ENCODE measurements at places on chromosomes 7 and 10.

- DNase-seq: no peak
Observed at GRCh38 chr7:134561-135256, 57.7 kb upstream of the FAM20C start.

DNA sequence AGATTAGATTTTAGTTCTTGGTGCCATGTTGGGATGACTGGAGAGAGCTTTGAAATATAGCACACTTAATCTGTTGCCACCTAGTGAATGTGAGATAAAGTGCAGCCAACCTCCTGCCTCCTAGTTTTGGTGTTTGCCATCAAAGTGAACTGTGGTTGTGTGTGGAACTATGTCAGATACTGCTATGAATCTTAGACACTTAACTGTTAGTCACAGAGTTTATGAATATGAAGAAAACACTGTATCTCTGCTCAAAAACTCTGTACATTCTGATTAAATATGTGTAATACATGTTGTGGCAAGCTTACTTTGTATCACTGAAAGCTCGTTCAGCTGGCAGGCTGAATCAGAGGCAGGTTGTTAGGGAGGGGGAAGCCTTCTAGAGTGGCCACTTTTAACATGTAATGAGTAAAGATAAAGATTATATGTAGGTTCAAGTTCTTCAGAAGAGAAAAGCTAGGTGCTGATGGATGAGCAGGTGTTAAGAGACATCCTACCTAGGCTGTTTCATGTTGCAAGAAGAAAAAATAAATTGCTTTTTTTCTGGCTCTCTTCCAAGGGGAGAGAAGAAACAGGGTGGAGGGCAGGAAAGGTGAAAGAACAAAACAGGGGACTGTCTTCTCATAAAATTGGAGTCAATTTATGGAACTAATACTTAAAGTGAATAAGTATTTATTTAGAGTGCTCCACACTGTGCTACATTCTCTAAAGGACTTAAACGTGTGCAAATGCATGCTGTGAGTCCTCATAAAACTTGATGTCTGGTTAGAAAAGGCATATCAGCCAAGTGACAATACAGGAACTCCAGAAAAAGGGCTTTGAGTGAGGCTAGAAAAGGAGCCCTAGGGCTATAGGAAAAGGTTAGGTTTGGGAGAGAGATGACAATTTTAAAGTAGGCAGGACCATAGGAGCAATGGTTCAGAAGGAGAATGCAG lies 14.1 kb upstream of the LAMB1 start:
- no peak for DNase-seq

DNA sequence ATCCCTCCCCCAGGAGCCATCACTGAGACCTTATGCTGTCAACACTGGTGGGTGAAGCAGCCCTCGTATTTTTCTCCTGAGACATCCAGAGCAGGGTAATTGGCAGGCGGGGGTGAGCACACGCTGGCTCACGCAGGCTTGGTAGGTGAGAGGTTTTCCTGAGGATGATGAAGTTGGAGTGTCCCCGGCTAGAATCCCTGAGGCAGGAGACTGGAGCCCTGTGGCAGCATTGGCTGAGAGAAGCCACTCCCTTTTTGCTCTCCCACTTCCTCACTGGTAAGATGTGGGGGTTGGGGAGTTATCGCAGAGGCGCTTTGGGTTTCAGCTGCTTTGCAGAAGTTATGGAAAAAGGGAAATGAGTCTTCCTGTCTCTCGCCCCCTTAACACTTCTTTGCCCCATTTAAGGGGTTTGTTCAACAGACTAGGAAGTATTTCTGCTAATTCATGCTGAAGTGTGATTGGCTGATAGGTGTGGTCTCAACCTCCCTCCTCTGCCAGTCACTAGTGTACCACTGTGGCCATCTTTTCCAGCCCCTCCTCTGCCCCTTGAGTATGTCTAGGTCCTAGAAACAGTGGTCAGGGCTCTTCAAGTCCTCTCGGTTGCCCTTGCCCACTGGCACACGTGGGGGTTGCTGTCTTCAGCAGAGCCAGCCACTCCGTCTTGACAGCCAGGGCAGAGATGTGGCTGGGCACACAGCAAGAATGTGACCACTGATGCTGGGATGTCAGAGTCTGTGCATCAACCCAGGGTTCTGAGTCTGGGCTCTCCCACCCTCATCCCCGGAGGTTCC lies 5.7 kb downstream of the ARPC1B start:
- DNase-seq: peak; percentile 49

DNA sequence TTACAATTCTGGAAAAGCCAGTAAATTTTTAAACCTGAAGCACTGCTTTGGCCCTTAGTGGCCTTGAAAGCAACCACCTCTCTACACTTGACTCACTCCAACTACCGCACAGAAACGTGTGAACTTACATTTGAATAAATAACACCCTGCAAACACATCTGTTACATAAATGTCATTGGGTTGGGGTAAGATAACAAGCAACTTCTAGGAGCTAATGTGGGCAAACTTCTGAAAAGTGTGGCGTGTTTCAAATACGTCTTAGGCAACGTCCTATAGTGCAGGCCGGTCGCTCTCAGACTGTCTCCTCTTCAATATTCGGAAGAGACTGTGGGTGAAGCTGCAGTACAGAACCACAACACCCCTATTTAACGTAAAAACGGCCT lies 474 bp downstream of the ORC5 start:
- DNase-seq: peak; percentile 30

DNA sequence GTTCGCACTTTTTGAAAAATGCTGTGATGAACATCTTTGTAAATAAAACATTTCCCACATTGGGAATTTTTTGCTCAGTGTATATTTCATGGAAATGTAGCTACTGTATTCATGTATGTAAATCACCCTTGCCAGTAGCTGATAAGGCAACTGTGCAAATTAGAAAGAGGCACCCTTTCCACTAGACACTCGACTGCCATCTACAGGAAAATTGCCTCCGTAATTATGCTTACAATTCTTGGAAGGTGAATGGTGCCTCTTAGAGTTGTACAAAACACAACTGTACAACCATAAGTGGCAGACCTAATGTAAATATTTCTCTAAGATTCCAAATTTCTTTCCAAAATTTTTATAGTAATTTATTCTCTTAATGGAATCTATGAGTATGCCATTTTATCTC lies 491.7 kb downstream of the CCSER2 start:
- DNase-seq: no peak

- DNase-seq: no peak
Observed at GRCh38 chr10:6296828-6297251, 94.1 kb downstream of the PFKFB3 start.

DNA sequence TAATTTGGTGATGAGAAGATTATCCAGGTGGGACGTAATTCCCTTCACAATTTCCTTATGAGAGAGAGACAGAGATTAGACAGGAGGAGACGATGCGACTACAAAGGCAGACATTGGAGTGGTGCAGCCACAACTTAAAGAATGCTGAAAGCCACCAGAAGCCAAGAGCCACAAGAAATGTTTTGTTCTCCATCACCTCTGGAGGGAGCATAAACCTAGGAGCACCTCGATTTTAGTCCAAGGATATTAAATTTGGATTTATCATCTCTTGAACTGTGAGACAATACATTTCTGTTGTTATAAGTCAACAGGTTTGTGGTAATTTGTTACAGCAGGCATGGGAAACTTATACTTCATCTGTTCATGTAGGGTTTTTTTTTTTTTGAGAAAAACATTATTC lies 418.9 kb downstream of the DGKB start:
- DNase-seq: no peak

DNA sequence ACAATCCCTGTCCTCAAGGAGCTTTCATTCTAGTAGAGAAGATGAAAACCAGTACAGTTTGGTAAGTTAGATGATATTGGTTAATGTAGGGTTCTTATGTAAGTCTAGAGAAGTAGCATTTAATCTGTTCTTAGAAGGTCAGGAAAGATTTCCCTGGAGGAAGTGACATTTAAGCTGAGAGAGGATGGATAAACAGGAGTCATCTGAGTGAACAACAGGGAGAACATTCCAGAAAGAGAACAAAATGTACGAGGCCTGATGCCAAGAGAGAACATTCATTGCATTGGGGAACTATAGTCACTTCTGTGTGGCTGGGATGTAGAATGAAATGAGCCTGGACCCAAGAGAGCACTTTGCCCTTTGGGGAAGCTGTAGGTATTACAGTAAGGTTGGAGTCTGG lies 88.0 kb downstream of the CFTR start:
- DNase-seq: no peak

GRCh38 chr7:49523870-49524269 lies 249.6 kb upstream of the VWC2 start:
- DNase-seq: no peak

DNA sequence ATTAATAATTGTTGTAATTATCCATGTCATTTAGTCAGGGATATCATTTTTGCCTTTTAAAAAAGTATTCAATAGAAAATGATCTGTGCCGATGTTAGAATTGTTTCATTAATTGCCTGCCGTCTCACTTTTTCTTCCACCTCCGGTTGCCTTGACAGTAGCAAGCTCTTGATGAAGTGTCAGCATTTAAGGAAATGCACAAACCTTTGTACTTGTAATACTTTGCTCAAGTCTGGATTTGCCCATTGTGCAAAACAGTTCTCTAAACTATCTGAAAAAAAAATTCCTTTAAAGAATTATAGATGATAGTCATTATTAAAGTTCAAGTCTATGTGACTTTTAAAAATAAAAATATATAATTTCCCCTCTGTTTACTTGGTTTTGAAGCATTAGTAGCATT lies 619.7 kb downstream of the GATA3 start:
- no peak for DNase-seq

DNA sequence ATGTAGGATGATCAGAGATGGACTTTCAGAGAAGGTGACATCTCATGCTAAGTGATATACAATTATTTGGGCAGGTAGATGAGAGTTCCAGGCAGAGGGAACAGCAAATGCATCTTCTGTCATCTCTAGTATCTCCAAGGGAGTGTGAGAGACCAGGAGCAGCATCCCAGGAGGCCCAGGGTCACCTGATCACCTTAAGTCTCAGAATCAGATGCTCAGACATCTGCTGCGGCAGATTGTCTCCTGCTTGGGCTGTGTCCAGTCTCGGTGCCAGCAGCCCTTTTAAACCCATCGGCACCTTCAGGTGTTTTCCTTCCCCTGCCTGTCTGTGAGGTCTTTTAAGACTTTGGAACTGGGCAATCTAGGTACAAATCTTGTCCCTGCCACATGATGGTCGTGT lies 690.6 kb downstream of the LRMDA start:
- DNase-seq: no peak

DNA sequence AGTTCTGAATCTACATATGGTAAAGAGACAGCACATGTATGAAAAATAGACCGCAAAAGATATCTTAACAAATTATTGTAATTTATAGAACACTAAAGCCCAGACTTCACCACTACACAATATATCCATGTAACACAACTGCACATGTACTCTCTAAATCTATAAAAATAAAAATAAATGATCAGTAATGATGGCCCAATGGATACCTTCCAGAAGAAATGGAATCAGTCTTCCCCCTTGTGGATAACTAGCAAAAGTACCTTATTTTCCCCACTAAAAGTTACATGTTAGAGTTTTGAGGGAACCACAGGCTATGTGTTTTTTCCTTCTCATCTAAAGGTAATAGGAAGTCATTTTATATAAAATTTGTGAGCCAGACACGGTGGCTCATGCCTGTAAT lies 25.7 kb downstream of the C7orf25 start:
- DNase-seq: no peak

- DNase-seq: peak; percentile 91
Observed at GRCh38 chr10:119542357-119542987, at the start of gene RGS10. TSS of gene RGS10 (minus strand) at chr10:119542719. CDS start at chr10:119542638, 81 bp downstream.

DNA sequence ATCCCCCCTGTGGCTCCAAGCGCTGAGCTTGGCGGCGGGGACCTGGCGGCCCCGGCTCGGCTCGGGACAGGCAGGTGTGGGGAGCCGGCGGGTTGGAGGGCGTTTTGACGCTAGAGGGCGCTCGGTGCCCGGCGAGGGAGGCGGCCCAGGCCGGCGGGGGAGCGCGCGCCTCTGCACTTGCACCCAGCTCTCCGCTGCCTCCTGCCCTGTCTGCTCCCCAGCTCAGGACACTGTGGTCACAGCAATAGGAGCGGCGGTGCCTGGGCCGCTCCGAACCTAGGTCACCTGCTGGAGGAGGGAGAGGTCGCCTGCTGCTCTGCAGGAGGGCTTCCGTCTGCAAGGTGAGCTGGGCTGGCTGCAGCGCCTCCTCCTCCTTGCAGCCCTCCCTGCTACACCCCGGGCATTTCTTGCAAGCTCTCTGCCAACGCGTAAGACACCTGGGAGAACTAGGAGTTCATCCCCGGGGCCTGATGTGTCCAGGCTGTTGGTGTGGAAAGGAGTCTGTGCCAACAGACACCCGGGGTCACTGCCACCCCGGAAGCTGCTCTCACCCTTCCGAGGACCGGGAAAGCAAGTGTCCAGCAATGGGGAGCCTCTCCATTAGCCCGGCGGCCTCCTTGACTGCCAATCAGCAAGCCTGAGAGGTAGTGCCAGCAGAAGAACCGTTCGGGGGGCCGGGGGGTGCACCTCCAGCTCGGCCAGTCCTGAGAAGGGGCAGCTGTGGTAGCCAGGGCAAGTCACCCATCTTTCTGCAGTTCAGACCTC lies 620.4 kb downstream of the GALNT17 start:
- DNase-seq: peak; percentile 51

DNA sequence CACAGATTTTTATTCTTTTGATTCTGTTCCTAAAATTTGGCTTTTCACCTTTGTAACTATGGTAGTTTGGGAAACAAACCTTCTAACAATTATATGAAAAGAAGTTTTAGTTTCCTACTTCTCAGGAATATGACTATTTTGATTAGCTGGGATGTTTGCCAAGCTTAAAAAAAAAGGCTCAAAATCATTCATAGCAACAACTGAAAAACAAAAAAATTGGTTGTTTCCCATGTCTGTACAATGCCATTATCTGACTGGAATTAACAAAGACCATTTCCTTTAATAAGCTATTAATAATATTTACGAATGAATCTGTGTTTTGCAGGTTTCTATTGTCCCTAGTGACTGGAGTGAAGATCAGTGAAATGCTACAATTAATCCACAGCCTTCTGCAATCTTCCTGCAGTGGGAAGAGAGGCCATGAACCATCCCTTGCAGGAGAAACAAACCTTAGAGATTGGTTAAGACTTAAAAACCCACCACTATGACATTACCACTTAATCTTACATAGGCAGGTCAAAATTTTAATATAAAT lies 4.2 kb downstream of the PURB start:
- DNase-seq: no peak

- no peak for DNase-seq
Observed at GRCh38 chr7:73869011-73869798, 8.2 kb downstream of the TMEM270 start.

- no peak for DNase-seq
Observed at GRCh38 chr10:6995831-6996230, 415.0 kb downstream of the SFMBT2 start.

- DNase-seq: no peak
Observed at GRCh38 chr10:3868271-3868664, 83.3 kb upstream of the KLF6 start.

DNA sequence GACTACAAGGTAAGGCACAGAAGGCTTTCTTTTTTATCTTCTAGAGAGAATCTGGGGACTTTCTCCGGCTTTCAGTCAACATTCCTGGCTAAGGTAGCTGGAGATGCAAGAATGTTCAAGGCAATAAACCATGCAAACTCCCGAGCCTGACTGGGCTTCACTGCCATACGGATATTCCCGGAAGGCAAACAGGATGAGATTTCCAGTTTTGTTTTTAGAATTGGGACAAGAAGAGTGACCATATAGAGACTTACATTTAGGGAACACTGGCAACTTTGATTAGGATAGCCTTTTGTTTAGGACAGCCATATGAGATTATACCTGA lies 269 bp downstream of the CALD1 start:
- DNase-seq: no peak

- DNase-seq: peak; percentile 18
Observed at GRCh38 chr7:155951554-155952158, 139.4 kb upstream of the SHH start.

GRCh38 chr7:105796365-105796764 lies 80.0 kb downstream of the ATXN7L1 start:
- DNase-seq: no peak
